Stimulated activated CD8-positive, alpha-beta memory T cell treated with anti-CD3 and anti-CD28 coated beads, Interleukin-7, amount 100 ng/mL, for 24 hours (primary cell): ENCODE measurements at places on chromosomes 16 and 17.

DNA sequence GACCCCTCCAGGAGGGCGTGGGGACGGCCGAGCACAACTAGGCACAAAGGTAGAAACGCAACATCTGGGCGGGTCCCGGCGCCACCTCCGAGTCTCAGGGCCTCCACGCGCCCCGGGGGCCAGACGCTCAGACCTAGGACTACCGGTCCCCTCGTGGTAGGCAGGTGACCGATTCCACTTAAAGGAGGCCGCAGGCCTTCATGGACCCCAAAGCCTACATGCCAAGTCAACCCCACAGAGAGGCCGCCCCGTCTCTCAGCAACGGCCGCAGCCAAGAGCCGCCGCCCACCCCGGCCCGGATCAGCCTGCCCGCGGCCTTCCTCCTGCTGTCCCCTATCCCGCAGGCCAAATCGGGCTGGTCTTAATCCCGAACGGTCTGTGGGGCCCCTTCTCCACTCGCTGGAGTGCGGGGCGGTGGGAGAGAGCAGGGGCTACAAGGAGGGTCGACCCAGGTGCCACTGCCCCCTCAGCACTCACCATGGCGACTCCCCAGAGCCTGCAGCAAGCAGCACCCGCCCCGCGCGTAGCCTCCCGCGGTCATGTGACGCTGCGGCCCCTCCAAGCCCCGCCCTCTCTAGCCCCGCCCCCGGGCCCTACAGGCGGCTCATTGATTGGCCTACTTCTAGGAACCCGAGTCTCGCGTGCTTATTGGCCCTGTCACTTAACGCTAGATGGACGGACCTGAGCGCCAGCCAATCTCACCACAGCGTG is at the start of gene VPS35:
Gene VPS35 (minus strand): TSS at position 525 of the 711 bp plus-strand sequence. CDS start 45 bp downstream, at position 480.
- peak; percentile 100 for DNase-seq

GRCh38 chr16:8005096-8005860 is 585.0 kb downstream of the TMEM114 start:
- no peak for DNase-seq

DNA sequence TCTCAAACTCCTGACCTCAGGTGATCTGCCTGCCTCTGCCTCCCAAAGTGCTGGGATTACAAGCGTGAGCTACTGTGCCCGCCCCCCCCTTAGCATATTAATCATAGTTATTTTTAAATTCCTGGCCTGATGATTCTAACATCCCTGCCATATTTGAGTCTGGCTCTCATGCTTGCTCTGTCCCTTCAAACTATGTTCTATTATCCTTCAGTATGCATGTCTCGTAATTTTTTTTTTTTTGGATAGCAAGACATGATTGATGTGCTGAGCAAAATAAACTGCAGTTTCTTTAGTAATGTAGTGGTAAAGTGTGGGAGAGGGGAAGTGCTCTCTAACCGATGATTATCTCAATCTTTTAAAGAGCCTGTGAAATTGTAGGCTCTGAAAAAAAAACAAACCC is 34.3 kb upstream of the TMEM92 start:
- DNase-seq: no peak

GRCh38 chr17:51751072-51751471 is 407.4 kb downstream of the CA10 start:
- DNase-seq: no peak
